ENCODE measurements at places on chromosomes 12 and 14.

- no peak for DNase-seq
Observed at GRCh38 chr14:24260026-24260779, 2.8 kb downstream of the TGM1 start.

DNA sequence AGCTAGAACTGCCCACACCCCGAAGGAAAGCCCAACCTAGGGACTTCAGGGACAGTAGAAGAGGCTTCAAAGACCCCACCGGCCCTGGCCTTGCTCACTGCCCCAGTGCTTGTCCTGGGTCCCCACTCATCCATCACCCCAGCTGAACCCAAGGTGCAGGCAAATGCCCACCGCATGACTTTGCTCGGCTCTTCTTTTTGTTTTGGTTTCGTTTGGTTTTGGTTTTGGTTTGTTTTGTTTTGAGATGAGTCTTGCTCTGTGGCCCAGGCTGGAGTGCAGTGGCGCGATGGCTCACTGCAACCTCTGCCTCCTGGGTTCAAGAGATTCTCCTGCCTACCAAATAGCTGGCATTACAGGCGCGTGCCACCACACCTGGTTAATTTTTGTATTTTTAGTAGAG lies 9.0 kb downstream of the CCDC85C start:
- no peak for DNase-seq

- DNase-seq, result no peak
Observed at GRCh38 chr12:75579552-75579951, 68.1 kb upstream of the KRR1 start.

DNA sequence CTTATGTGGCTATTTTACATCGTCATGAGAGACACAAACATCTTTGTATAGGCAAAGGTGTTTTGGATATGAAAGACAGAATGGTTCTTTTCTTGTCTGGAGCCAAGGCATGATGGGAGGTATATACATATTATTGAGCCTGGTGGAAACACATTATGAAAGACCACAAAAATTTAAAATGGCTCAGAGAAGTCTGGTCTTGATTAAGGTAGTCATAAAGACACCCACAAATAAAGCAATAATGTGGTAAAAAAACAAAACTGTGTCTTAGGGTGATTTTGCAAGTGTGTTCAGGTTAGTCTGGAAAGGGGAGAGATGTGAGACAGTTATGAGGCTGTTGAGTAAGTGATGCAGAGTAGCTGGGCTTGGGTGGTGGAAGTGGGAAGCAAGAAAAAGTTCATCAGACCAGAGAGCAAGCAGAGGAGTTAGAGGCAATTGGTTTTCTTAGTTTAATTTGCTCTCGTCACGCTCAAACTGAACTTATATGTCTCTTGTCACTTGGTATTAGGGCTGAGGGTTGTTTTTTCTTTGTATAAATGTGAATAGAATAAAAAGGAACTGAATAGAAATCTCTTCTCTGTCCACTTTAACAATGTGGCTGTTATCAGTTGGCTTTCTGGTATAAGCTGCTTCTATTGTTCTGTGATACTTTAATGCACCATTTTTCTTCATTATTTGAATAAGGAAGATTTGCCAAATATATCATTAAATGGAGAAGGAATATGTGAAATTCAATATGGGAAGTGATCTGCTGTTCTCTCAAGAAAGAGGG lies 115.0 kb downstream of the AKAP6 start:
- no peak for DNase-seq

- DNase-seq, result no peak
Observed at GRCh38 chr14:23483236-23483854, 13.8 kb downstream of the NGDN start.

DNA sequence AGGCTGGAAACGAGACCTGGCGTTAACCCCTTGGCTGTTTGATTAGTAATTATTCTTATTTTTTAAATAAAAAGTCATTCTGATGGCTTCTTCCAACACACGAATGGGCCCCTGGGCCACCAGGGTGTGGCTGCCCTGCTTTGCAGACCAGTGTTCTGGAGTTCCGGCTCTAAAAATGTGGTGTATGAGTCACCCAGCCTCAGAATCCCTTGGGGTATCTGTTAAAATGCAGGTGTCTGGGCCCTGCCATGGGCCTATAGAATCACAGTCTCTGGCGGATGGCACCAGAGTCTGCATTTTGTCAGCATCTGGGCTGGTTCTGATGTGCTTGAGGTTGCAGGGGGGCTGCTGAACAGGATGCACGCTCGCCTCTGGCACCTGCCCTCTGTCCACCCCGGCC lies 2.5 kb upstream of the PSMC1 start:
- DNase-seq, result no peak
